ENCODE measurements at places on chromosomes 5 and 9.

- DNase-seq: no peak
These were observed 183.5 kb downstream of the TRIM32 start for GRCh38 chr9:116870566-116870965.

- no peak for DNase-seq
These were observed 31.6 kb downstream of the ADGRV1 start for GRCh38 chr5:90590170-90590569.

DNA sequence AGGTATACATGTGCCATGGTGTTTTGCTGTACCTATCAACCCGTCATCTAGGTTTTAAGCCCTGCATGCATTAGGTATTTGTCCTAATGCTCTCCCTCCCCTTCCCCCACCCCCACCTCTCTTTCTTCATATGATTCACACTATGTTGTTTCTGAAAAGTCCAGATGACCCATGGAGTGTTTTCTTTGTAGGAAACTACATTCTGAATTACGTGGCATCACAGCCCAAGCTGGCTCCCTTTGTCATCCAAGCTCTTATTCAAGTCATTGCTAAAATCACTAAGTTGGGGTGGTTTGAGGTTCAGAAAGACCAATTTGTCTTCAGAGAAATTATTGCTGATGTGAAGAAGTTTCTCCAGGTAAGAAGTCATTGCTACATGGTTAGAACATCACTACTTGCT, 30.4 kb downstream of the RANBP17 start:
- no peak for DNase-seq

GRCh38 chr5:31496301-31496700, 35.6 kb downstream of the DROSHA start:
- DNase-seq: no peak

DNA sequence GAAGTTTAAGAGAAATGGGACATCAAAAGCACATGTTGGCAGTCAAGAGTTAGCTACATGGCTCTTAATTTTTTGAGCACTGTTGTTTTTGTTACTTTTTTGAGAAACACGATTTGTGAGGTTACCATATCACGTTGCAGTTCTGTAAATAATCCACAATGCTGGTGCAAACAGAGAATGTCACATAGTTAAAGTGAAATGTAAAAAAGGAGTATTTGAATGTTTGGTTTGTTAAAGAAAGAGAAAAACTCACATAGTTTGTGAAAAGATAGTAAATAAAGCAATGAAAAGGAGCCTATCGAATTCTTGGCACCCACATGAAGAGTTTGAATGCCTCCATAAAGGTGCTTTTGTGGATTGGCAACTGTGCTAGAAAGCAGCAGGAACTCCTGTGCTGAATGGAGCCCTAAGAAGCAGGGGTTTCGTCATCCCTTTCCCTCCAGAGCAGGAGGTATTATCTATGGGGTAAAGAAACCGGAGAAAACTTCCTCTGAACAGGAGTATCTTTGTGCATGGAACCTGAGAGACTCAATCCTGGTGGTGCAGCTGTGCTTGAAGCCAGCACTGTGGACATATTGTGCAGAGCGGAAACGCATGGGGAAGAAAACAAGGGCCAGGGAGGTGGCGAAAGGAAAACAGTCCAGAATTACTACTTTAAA, 148.5 kb upstream of the OTULINL start:
- no peak for DNase-seq

- no peak for DNase-seq
These were observed 18.5 kb upstream of the SNX2 start for GRCh38 chr5:122756264-122756911.

DNA sequence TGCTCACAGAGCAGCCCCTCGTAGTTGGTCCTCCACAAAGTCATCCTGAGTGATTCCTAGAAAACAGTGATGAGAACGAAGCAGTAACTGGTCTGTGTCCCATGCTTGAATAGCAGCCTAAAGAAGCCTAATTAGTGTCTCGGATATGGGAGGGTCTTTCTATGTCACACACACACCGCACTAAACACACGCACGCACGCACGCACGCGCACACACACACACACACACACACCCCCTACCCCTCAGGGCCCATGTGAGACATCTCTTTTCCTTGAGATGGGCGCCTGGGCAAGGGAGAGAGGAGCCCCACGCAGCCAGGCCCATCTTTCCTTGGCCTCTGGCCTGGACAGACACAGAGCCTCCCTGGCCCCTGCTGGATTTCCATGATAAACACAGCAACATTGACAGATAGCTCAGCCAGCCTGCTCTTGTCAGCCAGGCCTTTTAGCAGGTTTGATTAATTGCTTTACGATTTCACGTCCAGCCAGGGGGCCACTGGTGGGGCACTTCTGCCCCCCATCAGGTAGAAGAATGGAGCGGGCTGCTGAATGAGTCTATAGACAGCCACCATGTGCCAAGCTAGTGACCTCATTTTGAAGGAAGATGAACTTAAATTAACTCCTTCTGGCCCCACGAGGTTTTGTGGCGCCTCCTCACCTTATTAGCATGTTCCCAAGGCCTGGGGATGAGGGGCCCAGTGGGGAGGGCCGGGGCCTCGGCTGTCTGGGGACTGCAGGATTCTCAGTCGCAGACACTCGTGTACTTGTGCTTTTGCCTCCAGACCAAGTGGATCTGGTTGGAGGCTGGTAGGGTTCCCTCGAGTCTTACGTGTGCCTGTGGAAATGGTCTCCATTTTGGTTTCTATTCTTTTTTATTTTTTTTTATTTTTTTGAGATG, 36.2 kb upstream of the PRDM12 start:
- no peak for DNase-seq

GRCh38 chr9:114057161-114057885, 20.8 kb downstream of the AMBP start:
- no peak for DNase-seq

- DNase-seq: no peak
These were observed 109.5 kb downstream of the PALM2AKAP2 start for GRCh38 chr9:109889456-109889855.

- no peak for DNase-seq
These were observed 218.8 kb upstream of the ADRA1B start for GRCh38 chr5:159697530-159697929.

GRCh38 chr5:142852416-142853198, 82.4 kb downstream of the ARHGAP26 start:
- DNase-seq: no peak

GRCh38 chr9:113858282-113858681, 17.8 kb upstream of the ZNF618 start:
- no peak for DNase-seq

- no peak for DNase-seq
These were observed 12.8 kb upstream of the OR13J1 start for GRCh38 chr9:35882996-35883395.

- DNase-seq: no peak
These were observed 74.5 kb downstream of the C7 start for GRCh38 chr5:40983781-40984180.

DNA sequence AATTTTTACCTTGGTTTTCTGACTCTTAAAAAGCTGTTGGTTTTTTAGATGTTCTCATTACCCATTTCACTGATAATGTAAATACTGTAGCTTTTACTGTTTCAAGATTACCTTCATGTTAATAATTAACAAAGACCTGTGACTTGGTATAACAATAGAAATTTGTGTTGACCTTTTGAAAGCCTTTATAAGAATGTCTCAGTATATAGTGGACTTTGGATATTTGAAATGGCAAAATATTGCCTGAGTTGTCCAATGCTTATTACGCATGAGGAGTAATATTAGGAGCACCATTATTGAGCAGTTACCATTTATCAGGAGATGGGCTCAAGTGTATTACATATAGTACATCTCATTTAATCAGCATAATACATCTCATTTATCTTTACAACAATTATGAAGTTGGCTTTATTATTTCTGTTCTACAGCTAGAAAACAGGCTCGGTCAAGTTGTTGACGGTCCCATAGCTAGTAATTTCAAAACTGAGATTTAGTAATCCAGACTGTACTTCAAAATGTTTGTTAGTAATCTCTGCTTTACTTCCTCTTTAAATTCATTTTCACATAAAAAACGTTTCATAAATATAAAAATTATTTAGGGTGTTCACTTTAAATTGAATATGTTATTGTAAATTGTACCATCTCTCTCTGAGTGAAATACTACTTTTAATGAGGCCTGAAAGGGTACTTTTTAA, 50.7 kb upstream of the FKTN start:
- no peak for DNase-seq

- no peak for DNase-seq
These were observed 31.9 kb downstream of the FAM219A start for GRCh38 chr9:34426347-34427074.

DNA sequence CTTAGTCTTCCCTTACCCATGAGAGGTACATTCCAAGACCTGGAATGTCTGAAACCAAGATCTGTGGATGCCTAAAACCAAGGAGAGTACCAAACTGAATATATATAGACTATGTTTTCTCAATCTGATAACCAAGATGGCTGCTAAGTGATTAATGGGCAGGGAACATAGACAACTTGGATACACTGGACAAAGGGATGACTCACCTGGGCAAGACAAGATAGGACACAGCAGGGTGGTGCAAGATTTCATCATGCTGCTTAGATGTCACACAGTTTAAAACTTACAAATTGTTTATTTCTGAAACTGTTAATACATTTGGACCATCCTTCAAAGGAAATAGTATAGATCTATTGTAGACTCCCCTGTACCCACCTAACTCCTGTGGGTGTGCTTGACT, 130.9 kb downstream of the HTR1A start:
- no peak for DNase-seq

- no peak for DNase-seq
These were observed at the start of gene PRLR for GRCh38 chr5:35230038-35230611. Gene PRLR (minus strand): TSS chr5:35230487. CDS start chr5:35089620, 140,867 bp downstream.

DNA sequence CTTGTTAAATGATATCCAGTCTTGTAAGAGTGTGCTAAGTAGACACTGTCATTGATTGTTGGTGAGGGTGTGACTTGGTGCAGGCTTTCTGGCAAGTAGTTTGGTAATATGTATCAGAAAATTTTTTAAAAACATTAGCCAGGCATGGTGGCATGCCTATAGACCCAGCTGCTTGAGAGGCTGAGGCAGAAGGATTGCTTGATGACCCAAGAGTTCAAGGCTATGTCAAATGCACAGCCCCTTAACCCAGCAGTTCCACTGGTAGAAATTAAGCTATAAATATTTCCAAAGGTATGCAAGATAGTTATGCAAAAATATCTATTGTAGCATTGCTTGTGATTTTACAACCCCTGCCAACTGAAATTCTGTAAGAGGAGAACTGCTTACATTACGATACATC, 24.2 kb downstream of the ZBTB43 start:
- DNase-seq: no peak

- DNase-seq: no peak
These were observed 383.4 kb downstream of the BRINP1 start for GRCh38 chr9:118985851-118986250.

GRCh38 chr9:136701668-136702053, 10.7 kb upstream of the DIPK1B start:
- no peak for DNase-seq

DNA sequence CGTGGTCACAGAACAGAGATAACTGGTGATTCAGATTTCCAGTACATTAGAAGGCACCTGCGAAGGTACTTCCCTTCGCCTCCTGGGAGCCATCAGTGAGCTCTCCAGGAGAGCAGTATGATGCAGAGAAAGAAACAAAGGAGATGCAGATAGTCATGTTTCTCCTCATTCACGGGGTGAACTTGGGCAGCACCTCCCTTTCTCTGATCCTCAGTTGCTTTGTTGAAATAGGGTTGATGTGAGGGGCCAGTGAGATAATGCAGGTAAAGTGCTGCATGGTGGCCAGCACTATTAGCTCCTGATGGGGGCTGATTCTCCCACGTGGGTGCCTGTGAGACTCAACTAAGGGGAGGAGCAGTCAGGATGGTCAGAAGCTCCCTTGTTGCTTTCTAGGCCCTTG, 46.6 kb upstream of the ZNF169 start:
- no peak for DNase-seq

DNA sequence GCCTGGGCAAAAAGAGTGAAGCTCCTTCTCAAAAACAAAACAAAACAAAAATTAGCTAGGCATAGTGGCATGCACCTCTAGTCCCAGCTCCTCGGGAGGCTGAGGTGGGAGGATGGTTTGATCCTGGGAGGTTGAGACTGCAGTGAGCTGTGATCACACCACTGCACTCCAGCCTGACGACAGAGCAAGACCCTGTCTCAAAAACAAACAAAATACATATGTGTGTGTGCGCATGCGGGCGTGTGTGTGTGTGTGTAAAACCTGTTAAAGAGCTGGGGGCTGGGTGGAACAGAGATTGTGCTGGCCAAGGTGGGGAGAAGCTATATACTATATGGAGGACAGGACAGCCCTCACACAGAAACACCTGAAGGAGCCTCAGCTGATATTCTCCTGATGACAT, 27.4 kb upstream of the DENND4C start:
- no peak for DNase-seq

DNA sequence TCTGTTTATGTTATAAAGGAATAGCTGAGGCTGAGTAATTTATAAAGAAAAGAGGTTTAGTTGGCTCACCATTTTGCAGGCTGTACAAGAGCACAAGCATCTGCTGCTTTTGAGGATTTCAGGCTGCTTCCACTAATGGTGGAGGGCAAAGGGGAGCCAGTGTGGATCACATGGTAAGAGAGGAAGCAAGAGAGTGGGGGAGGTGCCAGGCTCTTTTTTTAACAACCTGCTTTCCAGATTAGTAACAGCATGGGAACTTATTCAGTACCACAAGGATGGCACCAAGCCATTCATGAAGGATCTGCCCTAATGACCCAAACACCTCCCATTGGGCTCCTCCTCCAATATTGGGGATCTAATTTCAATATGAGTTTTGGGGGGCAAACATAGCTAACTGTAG, 40.4 kb downstream of the CCL28 start:
- DNase-seq: no peak

- DNase-seq: no peak
These were observed 508.3 kb downstream of the EBF1 start for GRCh38 chr5:158591301-158591863.

GRCh38 chr9:135273008-135273407, 185.5 kb downstream of the OLFM1 start:
- no peak for DNase-seq

DNA sequence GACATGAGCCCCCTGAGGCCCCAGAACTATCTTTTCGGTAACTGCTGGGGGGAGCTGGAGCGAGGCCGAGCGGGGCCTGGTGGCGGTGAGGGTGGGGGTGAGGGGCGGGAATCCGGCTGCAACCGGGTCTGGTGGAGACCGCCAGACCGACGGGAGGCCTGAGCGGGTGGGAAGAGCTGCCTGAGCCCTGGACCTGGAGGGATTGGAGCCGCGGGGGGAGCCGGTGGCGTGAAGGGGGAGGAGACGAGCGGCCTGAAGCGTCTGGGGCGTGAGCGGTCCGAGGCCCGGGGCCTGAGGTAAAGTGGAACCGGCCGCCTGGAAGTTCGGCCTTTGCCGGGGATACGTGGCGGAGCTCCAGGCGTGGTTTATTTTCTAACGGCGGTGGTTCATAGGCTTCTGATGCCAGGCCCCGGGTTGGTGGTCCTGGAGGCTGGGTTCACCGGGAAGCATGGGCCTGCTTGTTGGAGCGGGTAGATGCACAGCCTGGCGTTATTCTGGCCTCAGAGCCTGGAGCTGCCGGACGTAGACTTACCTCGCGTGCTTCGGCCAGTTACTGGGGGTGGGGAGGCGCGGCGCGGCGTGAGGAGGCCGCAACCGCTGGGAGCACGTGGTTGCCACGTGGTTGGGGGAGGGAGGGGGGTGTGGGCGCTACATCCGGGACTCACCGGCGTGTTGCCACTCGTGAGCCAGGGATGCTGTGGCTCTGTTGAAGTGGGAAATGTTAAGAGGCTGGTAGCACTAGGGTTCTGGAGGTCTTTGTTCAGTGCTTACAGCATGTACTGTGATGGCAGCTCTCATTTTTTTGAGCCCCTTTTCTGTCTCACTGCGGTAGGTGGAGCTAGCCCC, 544 bp downstream of the NPM1 start:
- DNase-seq: peak; percentile 71

GRCh38 chr9:135394699-135395645, 84.6 kb upstream of the PPP1R26 start:
- no peak for DNase-seq
